Stimulated activated CD4-positive, alpha-beta T cell treated with anti-CD3 and anti-CD28 coated beads, Interleukin-1b, Interleukin-23, amount 100 ng/mL, for 4 hours (primary cell): ENCODE measurements at places on chromosomes 1 and 21.
A peak's percentile ranks its signal among the peaks of the same experiment; 100 is the strongest.

GRCh38 chr1:158285756-158286241, 3.9 kb upstream of the CD1C start:
- DNase-seq: no peak

GRCh38 chr21:15051644-15052458, 12.9 kb downstream of the NRIP1 start:
- DNase-seq: no peak

DNA sequence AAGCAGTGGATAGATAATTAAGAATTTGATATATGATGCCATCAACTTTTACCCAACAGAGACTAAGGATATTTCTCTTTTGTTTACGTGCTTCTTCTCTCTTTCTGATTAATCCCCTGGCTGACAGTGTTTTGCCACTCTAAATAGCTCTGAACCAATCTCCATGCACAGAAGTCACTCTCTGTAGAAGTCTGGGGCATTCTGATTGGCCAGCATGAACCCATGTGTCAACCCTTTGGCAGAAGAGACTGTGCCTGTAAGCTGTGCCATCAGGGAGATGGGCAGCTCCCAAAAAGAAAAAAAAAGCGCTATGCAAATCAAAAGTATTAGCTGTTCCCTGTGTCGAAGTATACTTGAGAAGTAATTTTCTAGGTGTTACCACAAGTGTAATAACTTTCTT, 34.1 kb upstream of the NRIP1 start:
- no peak for DNase-seq

DNA sequence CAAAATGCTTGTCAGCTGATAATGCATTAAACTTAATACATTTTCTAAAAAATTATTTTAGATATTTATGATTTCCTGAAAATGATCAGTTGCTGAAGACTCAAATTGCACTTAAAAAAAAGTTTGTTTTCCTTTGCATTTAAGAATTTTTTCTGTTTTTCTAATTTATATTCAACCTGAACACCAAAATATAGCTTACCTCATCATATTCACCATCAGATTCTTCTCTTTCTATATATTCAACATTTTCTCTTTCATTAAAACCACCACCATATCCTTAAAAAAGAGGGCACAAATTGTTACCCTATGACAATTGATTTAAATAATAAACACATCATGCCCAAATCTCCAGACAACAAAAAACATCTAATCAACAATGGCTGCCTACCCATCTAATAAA, 8.6 kb downstream of the ZRANB2 start:
- no peak for DNase-seq

DNA sequence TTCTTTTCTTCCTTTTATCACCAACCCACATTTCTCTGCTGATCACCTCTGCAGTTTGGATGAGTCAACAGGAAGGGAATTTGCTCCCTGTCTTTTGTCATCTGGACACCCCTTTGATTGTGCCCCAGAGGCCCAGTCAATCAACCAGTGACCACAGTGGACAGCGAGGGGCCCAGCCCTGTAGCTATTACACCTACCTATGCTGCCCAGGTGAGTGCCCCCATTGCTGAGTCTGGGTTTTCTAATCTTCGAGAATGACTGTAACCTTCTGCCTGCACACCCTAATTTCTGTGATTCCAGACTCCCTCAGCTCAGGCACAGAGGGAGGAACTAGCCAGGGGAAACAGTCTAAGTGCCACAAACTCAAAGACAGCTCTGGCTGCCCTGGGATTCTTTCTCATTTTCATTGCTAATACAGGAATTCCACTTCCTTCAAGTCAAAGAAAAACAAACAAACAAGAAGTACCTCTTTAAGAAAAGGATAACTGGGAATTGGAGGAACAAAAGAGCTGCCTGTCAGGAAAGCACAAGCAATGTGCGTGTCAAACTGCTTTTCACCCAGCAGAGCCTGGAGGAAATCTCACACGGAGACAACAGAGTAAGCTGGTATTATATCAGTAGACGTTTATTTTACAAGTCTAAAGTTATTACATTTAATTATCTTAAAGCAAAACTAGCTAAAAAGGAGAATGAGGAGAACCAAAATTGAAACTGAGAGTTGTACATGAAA, 311.1 kb downstream of the AJAP1 start:
- no peak for DNase-seq

DNA sequence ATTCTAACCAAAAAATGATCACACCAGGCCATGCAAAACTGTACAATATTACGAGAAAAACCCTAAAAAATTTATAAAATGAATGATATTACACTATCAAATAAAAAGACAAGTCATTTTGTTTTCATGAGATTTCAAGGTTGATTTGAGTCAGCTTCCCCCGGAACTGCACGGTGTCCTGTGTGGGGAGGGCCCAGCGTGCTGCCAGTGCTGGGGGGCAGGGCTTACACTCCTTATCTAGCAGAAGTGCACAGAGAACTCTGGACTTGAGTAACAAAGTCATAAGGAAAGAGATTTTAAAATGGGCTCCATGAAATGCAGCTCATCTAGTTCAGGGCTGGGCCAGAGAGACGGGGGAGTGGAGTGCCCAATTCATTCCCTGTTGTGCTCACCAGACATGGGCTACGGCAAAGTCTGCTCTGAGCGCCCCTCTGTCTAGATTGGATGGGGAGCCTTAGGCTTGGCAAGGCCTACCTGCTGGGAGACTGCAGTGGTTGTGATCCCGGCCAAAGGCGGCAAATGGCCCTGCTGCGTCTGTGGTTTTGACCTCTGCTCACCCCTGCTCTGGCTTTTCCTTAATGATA, 50.1 kb downstream of the COQ8A start:
- DNase-seq: peak; percentile 22

DNA sequence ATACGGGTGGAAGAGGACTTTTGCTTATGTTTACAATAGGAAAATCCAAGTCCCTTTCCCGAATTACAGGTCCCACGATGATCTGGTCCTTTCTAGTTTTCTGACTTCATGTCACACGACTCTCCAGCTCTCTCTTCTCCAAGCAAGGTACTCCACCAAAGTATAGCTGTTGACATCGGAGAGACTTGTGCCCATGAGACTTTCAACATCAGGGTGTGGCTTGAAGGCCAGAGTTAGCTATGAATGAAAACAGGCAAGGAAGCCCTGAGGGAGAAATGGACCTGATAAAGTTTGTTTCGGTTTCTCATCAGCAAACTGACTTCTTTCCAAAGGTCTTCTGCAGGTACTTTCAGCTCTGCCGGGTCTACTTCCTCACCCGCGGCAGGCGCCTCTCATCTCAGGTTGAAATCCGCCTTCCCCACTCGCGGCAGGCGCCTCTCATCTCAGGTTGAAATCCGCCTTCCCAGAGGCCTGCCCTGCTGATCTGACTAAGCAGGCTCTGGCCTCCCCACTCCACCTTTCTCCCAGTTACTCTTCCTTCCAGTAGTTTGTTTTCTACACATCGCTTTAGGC, 2.1 kb upstream of the PER3 start:
- no peak for DNase-seq

- DNase-seq: no peak
These were observed 54.0 kb downstream of the DAB1 start for GRCh38 chr1:57369889-57370288.

DNA sequence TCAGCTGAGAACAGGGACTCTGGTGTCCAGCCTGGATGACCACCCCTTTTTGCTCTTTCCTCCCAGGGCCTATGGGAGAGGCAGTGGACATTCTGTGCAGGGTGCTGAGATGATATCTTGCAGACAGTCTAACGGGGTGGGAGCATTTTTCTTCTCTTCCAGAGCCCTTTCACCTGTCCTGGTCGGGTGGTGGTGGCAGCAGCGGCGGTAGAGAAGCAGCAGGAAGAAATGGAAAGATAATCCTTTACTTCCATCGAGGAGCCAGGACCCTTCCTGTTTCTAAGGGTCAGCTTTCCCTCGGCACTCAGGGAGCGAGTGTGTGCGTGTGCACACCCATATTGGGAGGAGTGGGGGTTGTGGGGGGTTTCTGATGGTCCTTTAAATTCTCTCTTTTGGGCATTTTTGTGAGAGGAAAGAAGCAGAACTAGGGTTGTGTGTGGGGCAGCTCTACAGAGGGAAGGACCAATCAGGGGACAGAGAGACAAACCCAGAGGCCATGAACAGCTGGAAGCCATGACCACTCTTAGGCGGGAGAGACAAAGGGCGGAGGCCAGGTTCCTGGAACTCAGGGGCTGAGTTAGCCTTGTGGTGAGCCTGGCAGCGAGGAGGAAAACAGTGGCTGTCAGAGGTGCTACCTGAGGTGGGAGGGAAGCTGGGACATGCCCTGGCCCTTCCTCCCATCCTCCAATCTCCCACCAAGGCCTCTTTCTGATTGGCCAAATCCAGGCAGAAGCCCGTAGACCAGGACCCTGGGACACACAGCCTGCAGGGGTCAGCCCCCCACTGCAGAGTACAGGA, 31.2 kb upstream of the CSF3R start:
- no peak for DNase-seq

GRCh38 chr1:227846265-227846858, 30.9 kb downstream of the PRSS38 start:
- no peak for DNase-seq

GRCh38 chr1:169288011-169288414, 79.6 kb downstream of the NME7 start:
- no peak for DNase-seq

GRCh38 chr21:31360717-31361116, 16.7 kb upstream of the TIAM1 start:
- DNase-seq: no peak

- DNase-seq: peak; percentile 44
These were observed 1.1 kb downstream of the SERBP1 start for GRCh38 chr1:67429011-67429527.
